Activated CD8-positive, alpha-beta memory T cell treated with anti-CD3 and anti-CD28 coated beads for 1 hour (primary cell): ENCODE measurements at places on chromosomes 2 and 18.

DNA sequence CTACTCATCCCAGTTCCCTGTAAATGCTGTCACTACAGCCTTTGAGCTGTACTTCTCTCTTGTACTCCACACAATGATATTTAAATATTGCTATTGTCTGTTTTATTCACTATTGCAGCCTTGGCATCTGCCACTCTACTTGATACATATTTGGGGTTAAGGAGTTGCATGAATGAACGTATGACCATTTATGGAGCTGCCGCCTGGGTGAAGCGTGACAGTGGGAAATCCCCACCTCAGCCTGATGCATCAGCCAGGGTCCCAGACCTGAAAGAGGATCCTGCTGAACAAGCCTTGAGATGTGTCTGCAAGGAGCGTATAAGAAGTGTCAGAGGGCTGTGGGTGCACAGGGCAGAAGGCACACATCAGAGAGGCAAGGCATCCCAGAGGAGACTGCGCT, 39.1 kb downstream of the MRPL35 start:
- no peak for DNase-seq

DNA sequence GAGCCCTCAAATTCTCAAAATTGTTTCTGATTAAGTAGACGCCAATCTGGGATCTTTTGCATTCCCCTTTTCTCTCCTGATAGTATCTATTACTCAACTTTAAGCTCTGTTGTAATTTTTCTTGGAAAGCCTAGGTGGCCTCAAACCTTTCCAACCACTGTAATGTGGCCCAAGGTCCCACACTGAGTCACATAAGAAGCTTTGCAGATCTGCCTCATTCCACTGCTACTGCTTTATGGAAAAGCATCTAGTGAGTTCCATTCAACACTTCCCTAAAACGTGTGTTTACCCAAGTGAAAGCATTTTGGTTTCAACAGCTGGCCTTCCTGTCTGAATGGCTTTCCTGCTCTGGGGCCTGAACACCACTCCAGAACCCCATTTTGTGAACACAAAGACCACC, 493.6 kb upstream of the SPHKAP start:
- no peak for DNase-seq

GRCh38 chr2:20480913-20481312, 34.0 kb downstream of the RHOB start:
- DNase-seq, result no peak

- DNase-seq, result no peak
These were observed 19.6 kb downstream of the ANKMY1 start for GRCh38 chr2:240538031-240538780.

GRCh38 chr2:54546923-54547720, 91.0 kb downstream of the SPTBN1 start:
- no peak for DNase-seq

GRCh38 chr2:117949806-117950205, 64.1 kb downstream of the CCDC93 start:
- no peak for DNase-seq
